ENCODE measurements at places on chromosomes 4 and X.
A peak's percentile ranks its signal among the peaks of the same experiment; 100 is the strongest.

- no peak for DNase-seq
Observed at GRCh38 chrX:25084446-25084845, 68.7 kb upstream of the ARX start.

- peak; percentile 83 for DNase-seq
Observed at GRCh38 chrX:55717521-55718497, at the start of gene RRAGB. RRAGB (plus strand) TSS chrX:55717749; CDS start chrX:55718328, 579 bp downstream.

DNA sequence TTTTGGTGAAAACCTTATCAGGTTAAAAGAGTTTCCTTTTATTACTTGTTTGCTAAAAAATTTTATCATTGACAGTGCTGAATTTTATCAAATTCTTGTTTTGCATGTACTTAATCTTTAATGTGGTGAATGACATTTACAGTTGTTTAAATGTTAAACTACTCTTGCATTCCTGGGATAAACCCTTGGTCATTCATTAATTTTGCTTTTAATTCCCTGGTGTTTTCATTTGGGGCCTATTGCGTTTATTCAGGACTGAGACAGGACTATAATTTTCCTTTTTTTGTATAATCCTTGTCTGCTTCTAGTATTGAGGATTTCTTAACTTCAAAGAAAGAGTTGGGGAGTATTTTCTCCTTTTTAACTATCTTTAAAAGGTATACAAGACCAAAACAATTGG is 98.7 kb upstream of the TLL1 start:
- no peak for DNase-seq

GRCh38 chr4:42501624-42502401 is 104.5 kb downstream of the SHISA3 start:
- no peak for DNase-seq

GRCh38 chr4:2135083-2135482 is 76.0 kb downstream of the NAT8L start:
- no peak for DNase-seq

DNA sequence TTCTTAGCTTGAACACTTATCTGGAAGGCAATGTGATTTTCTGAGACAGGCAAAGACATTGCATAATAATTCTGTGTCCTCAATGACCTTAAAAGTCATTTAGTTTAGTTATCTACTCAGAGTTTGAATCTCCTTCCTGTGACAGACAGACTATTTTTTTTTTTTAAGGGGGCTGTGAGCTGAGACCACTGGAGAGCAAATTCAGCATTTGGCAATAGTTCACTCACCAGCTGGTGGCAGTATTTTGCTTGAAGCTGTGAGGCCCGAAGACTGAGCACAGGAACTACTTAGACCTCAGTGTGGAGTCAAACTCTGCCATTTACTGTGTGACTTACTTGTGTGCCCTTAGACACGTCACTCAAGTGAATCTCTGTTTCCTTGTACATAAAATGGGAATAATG is 22.9 kb upstream of the CPE start:
- DNase-seq = peak; percentile 48

- DNase-seq = no peak
Observed at GRCh38 chr4:113012786-113013185, 36.7 kb upstream of the ANK2 start.

- no peak for DNase-seq
Observed at GRCh38 chrX:45668686-45669443, 468.2 kb upstream of the DIPK2B start.

DNA sequence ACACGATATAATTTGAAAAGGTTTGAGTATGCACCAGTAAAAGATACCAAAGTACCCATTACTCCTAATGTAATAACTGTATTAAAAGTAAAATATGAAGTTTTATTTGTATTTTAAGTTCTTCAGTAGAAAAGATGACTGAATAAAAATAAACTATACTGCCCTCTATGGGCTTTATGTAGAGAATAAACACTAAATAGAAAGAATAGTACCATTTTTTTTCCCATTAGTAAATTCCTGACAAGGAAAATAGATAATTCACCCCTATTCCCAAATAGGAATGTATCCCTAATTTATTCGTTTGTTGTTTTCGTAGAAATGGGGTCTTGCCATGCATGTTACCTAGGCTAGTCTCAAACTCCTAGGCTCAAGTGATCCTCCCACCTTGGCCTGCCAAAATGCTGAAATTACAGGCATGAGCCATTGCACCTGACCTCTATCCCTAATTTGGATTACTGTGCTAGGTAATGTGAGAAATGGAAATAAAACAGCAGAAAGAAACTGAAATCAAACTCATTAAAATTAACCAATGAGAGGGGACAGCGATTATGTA is 73.6 kb upstream of the COX18 start:
- no peak for DNase-seq

GRCh38 chr4:165814256-165815020 is 58.6 kb upstream of the TLL1 start:
- DNase-seq = no peak

GRCh38 chrX:111652719-111653118 is 28.3 kb upstream of the ALG13 start:
- DNase-seq = no peak

DNA sequence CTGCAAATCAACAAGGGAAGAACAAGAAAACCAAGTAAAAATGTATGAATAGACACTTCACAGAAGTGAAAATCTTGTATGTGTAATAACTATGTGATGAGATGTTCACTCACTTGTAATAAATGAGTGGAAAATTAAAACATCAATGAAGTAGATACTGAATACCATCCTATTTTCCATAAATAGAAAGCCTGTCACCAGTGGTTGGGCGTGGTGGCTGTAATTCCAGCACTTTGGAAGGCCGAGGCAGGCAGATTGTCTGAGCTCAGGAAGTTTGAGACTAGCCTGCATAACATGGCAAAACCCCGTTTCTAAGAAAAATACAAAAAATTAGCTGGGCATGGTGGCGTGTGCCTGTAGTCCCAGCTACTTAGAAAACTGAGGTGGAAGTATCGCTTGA is 53.5 kb upstream of the SOD3 start:
- DNase-seq = no peak

DNA sequence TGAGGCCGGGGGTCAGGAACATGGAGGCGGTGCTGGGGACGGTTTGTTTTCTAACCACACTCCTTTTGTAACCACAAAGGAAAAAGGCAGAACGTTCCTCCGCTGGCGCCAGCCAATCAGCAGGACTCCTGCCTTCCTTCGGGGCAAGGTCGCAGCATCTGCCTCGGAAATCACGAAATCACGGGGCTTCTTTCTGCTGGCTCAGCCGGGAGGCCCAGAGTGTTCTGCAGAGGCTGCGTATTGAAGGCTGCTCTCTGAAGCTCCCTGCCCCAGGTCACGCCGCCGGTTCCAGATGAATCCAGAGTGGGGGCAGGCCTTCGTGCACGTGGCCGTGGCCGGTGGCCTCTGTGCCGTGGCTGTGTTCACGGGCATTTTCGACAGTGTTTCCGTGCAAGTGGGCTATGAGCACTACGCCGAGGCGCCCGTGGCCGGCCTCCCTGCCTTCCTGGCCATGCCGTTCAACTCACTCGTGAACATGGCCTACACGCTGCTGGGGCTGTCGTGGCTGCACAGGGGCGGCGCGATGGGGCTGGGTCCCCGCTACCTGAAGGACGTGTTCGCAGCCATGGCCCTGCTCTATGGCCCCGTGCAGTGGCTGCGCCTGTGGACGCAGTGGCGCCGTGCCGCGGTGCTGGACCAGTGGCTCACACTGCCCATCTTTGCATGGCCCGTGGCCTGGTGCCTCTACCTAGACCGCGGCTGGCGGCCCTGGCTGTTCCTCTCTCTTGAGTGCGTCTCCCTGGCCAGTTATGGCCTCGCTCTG is 9.4 kb downstream of the TMEM187 start:
- no peak for DNase-seq

GRCh38 chr4:141560056-141560455 is 76.3 kb upstream of the IL15 start:
- no peak for DNase-seq

- no peak for DNase-seq
Observed at GRCh38 chr4:70002507-70002906, 6.7 kb downstream of the STATH start.

GRCh38 chrX:68902706-68903504 is 74.1 kb downstream of the EFNB1 start:
- DNase-seq = no peak

- no peak for DNase-seq
Observed at GRCh38 chr4:176499518-176499917, 179.8 kb downstream of the SPCS3 start.

GRCh38 chr4:6027392-6027791 is 9.2 kb upstream of the C4orf50 start:
- no peak for DNase-seq

- no peak for DNase-seq
Observed at GRCh38 chr4:115119804-115120352, 6.5 kb upstream of the NDST4 start.

GRCh38 chrX:143621276-143621675 is 14.6 kb downstream of the SLITRK4 start:
- DNase-seq = no peak

GRCh38 chr4:113020966-113021365 is 28.5 kb upstream of the ANK2 start:
- DNase-seq = no peak

GRCh38 chr4:77728420-77728819 is 90.7 kb downstream of the CNOT6L start:
- no peak for DNase-seq

DNA sequence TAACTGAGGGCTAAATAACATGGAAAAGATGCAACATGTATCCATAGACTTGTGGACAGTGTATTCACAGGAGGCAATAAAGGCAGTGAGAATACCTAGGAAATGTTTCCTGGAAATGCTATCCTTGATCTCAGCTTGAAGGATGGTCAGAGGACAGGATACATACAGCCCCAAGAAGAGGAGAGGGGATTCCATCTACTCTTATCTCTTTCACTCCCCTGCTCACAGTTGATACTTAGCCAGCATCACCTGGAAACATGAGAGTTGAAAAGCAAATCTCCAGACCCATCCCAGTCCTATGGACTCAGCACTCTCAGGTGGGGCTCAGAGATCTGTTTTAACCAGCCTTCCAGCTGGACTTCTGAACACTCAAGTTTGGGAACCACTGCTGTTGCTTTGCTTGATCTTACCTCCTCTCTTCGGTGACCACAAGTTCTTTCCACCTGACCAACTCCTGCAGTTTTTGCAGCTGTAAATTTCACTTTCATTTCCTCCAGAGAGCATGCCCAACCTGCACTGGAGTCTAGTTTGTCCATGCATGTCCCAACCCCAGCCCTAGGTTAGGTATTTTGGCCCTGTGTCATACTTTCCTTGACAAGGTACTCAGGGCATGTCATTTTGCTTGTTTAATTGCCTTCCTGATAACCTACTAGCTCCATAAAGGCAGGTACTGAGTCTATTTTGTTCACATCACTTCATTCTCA is 10.4 kb downstream of the RELL1 start:
- DNase-seq = no peak

- DNase-seq = no peak
Observed at GRCh38 chr4:105956569-105956968, 61.3 kb downstream of the NPNT start.

- DNase-seq = no peak
Observed at GRCh38 chr4:53861856-53862610, 202.4 kb downstream of the CHIC2 start.

All from nephron progenitor cell (in vitro differentiated cells).